T-helper 2 cell (primary cell): ENCODE measurements at places on chromosomes 2 and 18.

GRCh38 chr2:237626813-237627440 lies 460 bp upstream of the LRRFIP1 start:
- DNase-seq: no peak

GRCh38 chr18:45687621-45688020 lies 36.4 kb upstream of the SLC14A1 start:
- no peak for DNase-seq

GRCh38 chr18:60894254-60894945 lies 438.8 kb upstream of the CDH20 start:
- no peak for DNase-seq

- DNase-seq: no peak
Measured at GRCh38 chr2:174031226-174031625, 66.1 kb upstream of the SP3 start.

GRCh38 chr2:82596581-82596980 lies 1862.5 kb downstream of the SUCLG1 start:
- no peak for DNase-seq

DNA sequence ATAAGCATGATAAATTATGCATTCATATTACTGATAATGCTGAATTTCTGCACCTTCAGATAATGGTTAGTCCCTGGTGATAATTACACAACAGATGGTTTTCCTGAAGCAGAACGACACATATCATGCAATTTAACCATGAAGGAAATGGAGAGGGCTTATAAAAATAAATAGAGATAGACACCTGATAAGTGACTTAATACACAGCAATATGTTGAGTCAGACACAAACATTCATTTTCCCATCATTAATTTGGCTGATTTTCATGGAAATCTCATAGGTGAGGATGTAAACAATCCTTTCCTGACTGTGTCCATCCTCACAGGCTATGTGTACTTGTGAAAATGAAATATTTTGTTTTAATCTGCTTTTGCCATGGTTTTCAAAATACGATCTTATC lies 36.9 kb upstream of the DSEL start:
- DNase-seq: no peak

- DNase-seq: no peak
Measured at GRCh38 chr2:145760781-145761649, 1241.1 kb upstream of the ZEB2 start.

DNA sequence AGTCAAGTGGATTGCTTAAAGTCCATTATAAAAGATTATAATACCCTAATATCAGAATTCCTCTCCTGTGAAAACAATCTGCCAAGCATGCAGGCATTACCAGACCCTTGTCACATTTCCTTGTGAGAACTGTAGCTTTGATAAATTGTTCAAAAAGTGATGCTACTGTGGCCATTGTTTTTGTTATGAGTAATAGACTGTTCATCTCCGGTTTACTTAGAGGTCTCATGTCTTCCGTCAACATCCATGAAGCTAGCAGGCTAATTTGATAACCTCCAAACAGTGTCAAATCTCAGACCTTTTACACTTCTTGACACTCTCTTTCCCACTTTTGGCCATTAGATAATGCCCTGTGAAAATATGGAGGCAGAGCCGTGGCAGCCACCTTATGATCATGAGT lies 342.7 kb downstream of the CPS1 start:
- no peak for DNase-seq

DNA sequence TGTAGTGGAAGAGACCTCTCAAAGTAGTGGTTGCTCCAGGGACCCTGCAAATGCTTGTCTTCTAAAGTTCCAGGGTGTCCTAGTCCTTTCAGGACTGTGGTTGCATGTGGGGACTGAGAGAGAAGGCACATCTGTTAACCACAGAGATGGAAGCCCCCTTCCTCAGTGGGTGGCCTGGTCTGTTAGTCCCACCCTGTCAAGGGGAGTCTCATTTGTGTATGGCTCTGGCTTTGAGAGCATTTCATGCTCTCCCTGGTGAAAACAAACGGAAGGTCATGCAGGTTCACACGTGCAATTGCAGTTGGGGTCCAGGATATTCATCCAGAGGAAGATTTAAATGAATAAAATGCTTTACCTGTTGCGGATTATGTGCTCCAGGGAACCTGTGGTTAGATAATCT lies 219.6 kb downstream of the PRKCE start:
- no peak for DNase-seq

GRCh38 chr2:163200741-163201140 lies 362.2 kb upstream of the KCNH7 start:
- no peak for DNase-seq

DNA sequence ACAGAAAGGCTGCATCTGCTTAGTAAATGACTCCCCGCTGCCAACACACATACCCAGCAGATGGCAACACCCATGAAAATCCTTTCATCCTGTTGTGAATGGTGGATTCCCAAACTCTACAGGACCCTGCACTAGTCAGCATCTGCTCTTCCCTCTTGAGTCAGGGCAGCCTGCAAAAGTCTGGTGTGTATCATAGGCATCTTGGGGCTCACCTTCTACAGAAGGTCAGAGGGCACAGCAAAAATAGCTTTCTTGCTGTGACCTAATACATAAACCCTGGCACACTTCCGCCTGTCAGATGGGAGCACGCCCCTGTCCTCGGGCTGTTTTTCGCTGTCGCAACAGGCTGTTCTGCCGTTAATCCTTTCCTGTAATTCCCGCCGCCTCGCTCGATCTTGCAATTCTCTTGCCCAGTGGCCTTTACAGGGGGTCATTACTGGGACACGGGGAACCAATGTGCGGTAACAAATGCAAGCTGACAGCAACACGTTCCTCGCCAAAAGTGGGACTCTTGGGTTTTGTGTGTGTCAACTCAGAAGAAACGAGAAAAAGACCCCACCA lies 19.9 kb upstream of the SCYGR1 start:
- DNase-seq: no peak
